ENCODE measurements at places on chromosomes 7 and 10. TPM values are rescaled to one million over a fixed set of nuclear protein-coding genes. Genes with fewer than 3 reads are reported as not detected.

DNA sequence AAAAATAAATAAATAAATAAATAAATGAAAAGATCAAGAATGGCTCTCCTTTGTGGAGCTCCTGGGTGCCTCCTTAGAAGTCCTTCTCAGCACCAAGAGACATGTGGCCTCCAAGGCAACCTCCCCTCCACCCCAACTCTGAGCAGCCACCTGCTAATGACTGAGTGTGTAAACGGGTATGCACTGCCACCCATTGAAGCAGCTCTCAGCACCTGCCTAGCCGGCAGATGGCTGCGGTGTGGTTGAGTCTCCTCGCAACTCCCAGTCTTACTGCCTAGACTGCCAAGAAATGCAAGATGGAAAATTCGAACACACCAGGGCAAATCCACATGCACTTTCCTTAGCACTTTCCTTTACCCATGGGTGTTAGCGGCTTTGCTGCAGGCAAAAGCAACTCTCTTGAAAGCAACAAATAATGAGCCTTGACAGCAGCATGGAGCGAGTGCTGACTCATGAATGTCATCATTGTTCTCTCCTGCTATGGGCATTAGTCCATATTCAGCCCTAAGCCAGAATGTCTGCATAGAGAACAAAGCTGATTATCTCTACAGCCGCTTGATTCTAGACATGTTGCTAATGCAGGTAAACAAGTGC lies 913.9 kb upstream of the AUTS2 start:
- H3K36me3 ChIP-seq, result no peaks in the 10 kb centered on the region
- H3K4me1 ChIP-seq, result no peaks in the 10 kb centered on the region
- DNase-seq, result no peak
- no peak overlapping the region for H3K4me3 ChIP-seq
- no peaks in the 10 kb centered on the region for H3K27me3 ChIP-seq

DNA sequence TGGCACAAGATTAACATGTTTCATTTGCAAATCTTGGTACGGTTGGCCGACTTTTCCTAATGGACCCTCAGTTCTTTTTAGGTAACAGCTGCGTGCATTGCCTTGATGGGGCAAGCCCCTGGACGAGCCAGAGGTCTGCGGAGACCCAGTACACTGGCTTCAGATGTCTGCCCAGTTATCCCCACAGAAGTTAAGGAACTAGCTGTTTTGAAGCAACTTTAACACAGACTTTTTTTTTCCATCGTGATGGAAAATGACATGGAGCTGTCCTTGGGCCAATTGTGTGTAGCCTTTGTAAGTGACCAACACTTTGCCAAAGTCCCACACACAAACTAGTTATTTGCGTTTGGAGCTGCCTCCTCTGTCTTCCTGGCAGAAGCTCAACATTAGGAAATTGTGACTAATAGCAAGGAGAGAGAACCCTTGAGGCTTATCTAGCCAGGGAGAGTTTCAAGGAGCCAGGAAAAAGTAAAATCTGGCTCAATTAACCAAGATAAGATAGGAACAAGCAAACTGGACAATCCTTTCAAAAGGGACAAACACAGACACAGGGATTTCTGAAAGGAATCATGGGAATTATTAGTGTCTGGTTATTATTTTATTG lies 99.6 kb upstream of the BMPER start:
- no peak overlapping the region for H3K27ac ChIP-seq
- no peak overlapping the region for H3K4me3 ChIP-seq
- no peaks in the 10 kb centered on the region for H3K36me3 ChIP-seq

The IGFBP3 gene
- total RNA-seq, result not detected

DNA sequence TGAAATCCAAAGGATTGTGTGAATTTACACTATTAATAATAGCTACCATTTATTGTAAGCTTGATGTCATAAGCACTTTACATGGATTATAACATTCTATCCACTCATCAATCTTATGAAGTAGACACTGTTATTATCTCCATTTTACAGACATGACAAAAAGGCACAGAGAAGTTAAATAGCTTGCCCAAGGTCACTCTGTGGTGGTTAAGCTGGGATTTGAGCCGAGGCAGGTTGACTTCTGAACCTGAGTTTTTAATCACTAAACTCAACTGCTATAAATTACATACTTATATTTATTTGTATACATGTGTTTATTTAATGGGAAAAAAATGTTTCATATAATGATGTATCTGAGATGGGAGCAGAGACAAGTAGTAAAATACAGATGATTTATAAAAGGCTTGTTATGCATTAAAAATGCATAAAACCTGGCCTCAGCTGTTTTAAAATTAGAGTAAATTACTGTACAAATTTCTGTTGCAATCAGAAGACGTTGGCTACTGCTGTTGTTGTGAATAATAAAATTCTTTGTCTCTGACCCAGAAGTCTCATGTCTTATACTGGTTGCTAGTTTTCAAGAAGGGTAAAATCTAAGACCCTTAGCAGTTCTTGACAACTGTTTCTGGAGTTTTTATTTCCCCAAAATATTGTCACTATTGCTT lies 61.1 kb upstream of the CALD1 start:
- no peaks in the 10 kb centered on the region for H3K27me3 ChIP-seq
- DNase-seq, result no peak
- no peak overlapping the region for H3K27ac ChIP-seq
- H3K4me1 ChIP-seq, result no peaks in the 10 kb centered on the region
- H3K4me3 ChIP-seq, result no peak overlapping the region

DNA sequence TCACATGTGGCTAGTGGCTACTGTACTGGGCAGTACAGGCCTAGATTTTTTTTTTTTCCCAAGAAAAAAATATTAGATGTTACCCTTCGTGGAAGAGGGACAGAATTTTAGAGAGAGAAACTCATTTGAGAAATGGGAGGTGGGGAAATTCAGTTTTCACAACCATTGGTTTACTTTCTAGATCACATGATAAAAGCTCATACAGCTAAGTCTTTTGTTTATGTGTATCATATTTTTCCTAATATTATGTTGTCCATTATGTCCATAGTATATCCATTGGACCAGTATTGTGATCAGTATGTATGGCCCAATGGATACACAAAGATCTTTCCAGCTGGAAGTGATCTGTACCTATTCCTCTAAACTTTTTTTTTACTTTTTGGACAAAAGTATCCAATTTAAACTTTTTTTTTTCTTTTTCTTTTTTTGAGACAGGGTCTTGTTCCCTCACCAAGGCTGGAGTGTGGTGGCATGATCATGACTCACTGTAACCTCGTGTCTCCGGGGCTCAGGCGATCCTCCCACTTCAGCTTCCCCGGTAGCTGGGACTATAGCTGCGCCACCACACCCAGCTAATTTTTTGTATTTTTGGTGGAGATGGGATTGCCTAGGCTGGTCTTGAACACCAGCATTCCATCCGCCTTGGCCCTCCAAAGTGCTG lies 4.1 kb downstream of the CALU start:
- no peak overlapping the region for H3K27ac ChIP-seq
- peaks cover 19% of the 10 kb centered on the region for H3K4me1 ChIP-seq
- H3K36me3 ChIP-seq, result peaks cover 6% of the 10 kb centered on the region
- H3K27me3 ChIP-seq, result no peaks in the 10 kb centered on the region

The LIPM gene
- total RNA-seq, result not detected

DNA sequence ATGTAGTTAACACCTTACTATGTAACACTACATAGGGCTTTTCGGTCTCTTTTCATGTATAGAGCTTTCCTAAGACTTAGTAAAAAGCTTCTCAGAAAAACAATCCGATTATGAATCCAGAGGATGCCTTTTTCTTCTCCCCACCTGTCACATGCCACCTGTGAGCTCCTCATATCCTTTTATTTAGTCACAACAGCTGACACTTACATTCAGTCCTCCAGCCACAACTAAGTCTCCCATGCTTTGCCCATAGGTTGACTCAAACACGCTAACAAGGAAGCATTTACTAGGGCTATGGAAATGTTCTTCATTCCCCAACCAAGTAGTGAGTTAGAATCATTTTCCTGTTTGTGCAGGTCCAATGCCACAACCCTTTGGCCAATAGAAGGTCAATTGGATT lies 7.9 kb downstream of the ENO4 start:
- H3K27me3 ChIP-seq, result no peaks in the 10 kb centered on the region
- no peak overlapping the region for H3K4me3 ChIP-seq
- no peak for DNase-seq
- H3K36me3 ChIP-seq, result no peaks in the 10 kb centered on the region
